ENCODE measurements at places on chromosomes 5 and 9.

DNA sequence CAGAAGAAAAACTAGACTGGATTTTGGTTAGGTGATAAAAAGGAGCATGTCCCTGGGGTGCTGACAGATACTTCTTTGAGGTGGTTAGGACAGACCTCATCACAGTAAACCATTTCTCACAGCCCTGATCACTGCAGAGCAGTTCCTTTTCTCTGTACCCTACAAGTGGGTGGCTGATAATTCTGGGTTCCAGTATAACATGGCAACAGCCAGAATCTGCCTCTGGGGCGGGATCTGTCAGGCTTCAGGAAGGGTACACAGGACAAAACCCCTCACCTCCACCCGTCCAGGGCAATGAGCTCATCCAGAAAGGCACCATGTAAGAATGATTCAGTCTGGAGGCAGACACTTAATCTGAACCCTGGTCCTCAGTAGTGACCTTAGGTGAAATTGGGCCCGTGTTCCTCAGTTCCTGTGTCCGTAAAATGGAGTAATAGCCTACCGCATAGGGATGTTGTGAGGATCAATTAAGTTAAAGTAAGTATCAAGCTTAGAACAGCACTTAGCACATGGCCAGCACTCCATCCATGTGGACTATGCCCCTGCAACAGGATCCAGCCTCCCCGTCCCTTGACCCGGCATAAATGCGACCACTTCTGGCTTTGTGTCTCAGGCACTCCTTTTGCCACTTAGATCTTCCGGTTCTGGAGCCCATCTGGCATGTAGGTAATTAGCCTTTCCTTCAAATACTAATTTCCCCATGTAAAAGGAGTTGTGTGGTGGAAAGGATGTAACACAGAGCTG lies 129.2 kb downstream of the LHFPL2 start:
- no peak for DNase-seq

DNA sequence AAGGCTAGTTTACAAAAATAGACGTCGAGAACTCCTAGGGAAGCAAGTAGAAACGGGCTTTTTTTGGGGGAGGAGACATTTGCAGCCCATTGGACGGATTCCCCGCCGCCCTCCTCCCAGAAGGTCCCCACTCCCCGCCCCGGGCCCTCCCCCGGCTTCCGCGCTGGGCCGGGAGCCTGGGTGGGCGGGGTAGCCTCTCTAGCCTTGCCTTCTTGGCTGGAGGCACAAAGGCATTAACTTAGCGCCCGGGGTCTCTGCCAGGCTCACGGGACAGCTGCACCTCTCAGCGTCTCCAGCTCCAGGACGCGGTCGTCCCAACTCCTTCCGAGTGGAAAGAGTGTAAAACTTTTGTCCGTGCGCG lies at the start of gene DMRTA1:
DMRTA1 (plus strand) TSS at position 236 of the 361 bp plus-strand sequence. CDS start 242 bp downstream, outside the sequence.
- no peak for DNase-seq

DNA sequence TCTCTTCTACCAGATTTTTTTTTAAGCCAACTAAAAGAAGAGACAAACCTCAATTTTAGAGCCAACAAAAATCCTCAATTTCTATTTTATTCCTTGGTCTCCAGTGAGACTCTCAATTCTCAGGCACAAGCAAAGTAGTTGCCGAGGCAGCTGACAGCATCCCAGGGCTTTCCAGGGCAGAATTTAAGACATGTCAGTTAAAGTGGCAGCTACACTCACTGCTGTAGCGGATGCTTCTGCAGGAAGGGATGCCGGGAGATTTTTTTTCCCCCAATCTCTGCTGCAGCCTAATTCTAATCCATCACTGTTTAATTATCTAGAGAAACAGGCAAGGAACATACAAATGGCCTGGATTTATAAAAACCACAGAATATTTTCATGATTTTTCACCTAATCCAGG lies 57.0 kb downstream of the TTC39B start:
- no peak for DNase-seq

DNA sequence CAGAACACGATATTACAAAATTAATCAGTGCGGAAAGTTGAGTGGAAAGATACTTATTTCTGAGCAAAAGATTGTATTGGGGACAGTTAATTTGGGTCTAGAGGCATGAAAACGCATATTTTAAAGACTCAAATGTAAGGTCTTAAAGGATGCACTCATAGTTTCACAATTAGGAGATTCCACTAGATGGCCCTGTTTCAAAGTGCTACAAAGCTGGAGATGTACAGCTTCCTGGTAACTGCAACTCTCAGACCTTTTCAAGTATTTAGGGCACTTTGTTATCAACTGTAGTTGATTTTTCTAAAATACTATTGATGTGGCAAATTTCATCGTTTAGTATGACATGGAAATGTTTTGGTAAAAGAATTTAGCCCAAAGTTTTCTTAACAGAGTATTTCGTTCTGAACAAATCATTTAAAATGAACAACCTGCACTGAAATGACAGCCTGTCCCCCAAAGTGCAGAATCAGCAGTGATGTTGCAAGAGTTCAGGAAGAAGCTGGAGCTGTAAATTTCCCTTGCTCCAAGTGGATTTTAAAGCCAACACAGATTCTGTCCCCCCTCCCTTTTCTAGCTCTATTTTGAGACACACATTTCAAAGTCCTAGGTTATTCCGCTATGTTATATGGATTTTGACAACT lies 16.2 kb upstream of the NDUFB6 start:
- DNase-seq, result no peak

DNA sequence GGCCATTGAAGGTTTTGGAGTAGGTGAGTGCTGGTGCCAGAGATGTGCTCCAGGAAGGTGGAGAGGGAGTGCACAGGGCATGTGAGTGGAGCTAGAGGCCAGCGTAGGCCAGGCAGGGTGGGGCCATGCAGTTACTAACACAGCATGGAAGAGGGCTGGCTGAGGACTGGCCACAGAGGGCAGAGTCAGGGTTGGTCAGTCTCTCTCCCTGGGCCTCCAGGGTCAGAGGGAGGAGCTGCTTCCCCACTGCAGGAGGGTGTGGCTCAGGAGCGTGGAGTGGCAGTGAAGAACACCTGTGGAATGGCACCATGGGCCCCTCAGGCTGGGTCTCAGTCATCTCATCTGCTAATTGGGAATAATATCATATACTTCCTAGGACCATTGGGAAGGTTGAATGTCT lies 167.7 kb downstream of the MACROH2A1 start:
- DNase-seq, result no peak

- peak; percentile 19 for DNase-seq
Measured at GRCh38 chr5:175842951-175843793, 28.2 kb upstream of the CPLX2 start.

- peak; percentile 53 for DNase-seq
Measured at GRCh38 chr9:5510360-5510931, at the start of gene PDCD1LG2. Gene PDCD1LG2 (plus strand): TSS chr9:5510531. CDS start chr9:5522547, 12,016 bp downstream.

GRCh38 chr9:115079156-115079555 lies 38.8 kb downstream of the TNC start:
- no peak for DNase-seq

- no peak for DNase-seq
Measured at GRCh38 chr5:105475401-105475800, 1912.8 kb upstream of the NUDT12 start.

DNA sequence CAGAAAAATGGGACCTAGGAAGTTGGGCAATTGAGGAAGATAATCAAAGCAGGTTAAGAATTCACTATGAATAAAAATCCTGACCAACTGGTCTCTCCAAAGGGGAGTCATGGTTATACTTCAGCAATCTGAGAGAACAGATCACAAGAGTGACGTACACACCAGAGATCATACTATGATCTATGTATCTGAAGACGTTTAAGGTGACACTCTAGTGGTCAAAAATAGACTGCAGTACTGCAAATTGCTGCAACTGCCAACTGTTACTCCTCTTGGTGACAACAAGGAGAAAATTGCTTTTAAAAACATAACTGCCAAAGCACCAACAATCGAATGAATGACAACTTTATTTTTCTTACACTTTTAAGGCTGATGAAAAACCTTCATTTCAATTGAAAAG lies 4.9 kb downstream of the AK6 start:
- peak; percentile 2 for DNase-seq

GRCh38 chr5:76742583-76742982 lies 26.7 kb downstream of the F2R start:
- DNase-seq, result peak; percentile 36

DNA sequence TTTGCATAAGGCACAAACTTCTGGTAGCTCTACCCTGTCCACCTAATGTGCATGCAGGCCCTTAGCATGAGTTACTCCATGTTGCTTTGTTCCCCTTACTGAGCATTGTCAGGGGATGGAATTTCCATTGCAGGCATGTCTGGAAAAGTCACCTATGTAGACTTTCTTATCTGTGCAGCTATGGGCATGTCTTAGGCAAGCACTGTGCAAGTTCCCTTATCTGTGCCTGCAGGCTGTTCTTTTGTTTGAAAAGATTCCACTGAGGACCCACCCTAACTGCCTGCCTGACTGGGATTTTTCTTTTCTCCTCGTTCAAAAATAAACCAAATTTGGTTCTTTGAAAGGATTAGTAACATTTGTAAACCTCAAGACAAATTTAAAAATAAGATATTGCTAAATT lies 587.0 kb downstream of the CDH18 start:
- no peak for DNase-seq

GRCh38 chr9:132585954-132586829 lies 3.8 kb downstream of the BARHL1 start:
- DNase-seq, result no peak

- no peak for DNase-seq
Measured at GRCh38 chr5:177313561-177314259, 2.0 kb upstream of the MXD3 start.

DNA sequence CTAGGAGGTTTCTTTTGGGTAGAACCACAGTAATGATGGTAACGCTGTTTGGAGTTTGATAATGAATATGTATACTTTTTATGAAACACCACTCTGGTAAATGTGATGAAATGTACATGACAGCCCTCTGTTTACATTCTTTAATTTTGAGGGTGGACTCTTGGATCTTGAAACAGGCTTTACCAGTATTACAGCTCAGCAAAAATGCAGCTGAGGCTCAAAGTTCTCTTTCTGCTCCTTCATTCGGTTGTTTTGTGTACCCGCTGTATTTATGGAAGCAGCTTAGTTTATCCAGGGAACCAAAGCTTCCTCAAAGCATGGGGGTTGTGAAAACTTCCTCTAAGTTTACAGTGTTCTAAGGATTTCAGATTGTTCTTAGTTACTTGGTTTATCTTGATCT lies 11.1 kb downstream of the GAPVD1 start:
- DNase-seq, result no peak

- DNase-seq, result peak; percentile 61
Measured at GRCh38 chr9:88258024-88258423, 119.7 kb upstream of the SPATA31C2 start.

- no peak for DNase-seq
Measured at GRCh38 chr9:102237094-102237493, 498.6 kb upstream of the GRIN3A start.

- no peak for DNase-seq
Measured at GRCh38 chr9:114941376-114941775, 11.0 kb upstream of the TNFSF8 start.

GRCh38 chr5:148740966-148741742 lies 85.3 kb upstream of the ADRB2 start:
- peak; percentile 51 for DNase-seq

DNA sequence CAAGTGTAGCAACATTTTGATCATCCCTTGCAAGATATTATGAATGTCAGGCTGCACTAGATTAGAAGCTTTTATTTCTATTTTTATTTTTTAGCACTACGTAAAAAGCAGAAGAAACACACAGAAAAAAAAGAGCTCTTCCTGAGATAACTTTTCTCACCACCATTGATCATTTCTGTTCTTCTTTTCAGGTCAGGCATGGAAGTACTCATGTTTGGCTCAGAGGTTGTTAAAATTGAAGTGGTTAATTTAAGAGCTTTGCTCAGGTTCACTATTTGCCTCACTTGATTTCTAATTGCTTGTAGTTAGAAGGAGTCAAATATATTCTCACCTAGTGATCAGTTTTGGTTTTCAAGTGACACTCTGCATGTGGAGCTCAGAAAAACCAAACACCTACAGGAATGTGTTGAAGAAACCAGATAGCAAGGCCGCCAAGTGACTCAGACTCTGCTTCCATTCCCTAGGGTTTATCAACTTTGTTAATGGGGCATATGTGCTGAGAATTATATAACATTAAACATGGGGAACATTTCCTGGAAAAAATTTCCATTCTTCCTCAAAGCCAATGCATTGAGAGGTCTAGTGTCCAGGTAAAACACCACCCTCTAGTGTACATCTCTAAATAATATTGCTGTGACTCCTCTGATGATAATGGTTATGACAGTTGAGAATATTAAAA lies 679.8 kb downstream of the CETN3 start:
- DNase-seq, result no peak

DNA sequence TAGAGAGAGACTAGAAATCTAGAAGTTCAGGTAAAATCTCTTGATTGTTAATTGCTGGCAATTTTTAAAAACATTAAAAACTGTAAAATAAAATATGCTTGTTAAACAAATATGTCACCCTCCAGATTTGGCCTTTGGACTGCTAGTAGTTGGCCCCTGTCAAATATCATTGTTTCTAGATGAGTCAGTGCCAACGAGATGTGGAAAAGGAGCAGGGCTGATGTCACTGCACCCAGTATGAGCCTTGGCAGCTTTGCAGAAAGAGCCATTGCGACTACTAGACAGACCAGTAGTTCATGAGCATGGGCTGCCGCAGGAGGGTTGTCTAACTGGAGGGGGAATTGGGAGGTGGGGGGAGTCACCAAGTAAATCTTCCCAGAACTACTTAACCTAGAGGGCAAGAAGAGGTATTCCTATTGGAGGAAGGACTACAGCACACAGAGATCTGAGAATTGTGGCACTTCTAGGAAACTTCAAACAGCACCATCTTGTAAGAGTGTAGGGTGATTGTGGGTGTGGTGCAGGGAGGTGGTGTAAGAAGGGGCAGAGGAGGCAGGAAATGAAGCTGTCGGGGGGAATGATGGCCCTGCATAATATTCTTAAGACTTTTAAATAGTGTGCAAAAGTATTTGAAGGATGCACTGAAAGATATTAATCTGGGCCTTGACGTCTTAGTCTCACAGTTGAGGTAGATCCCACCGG lies 7.1 kb upstream of the DOCK2 start:
- DNase-seq, result peak; percentile 77

DNA sequence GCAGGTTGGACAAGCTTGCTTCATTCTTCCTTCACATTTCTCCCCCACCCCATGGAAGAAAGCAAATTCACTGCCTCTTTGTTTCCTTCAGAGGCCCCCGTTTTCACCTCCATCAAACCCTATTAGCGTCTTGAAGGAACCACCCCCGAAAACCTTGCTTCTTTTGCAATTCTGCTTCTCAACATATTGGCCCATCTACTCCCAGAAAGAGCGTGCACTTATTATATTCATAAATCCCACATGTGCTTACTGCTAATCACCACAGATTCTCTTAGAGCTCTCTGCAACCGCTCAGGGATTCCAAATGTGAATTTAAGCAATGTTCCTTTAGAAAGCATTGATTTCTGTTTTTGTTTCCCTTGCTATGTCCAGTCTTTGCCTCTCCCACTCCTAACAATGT lies 1.1 kb downstream of the F2RL2 start:
- DNase-seq, result no peak
